Stimulated activated CD8-positive, alpha-beta memory T cell treated with anti-CD3 and anti-CD28 coated beads, Interleukin-4, amount 100 ng/mL, for 4 hours (primary cell): ENCODE measurements at places on chromosomes 11 and 22.

- DNase-seq, result no peak
Observed at GRCh38 chr11:79610139-79610538, 169.3 kb upstream of the TENM4 start.

GRCh38 chr11:37076866-37077265 lies 478.8 kb upstream of the RAG2 start:
- DNase-seq, result no peak

DNA sequence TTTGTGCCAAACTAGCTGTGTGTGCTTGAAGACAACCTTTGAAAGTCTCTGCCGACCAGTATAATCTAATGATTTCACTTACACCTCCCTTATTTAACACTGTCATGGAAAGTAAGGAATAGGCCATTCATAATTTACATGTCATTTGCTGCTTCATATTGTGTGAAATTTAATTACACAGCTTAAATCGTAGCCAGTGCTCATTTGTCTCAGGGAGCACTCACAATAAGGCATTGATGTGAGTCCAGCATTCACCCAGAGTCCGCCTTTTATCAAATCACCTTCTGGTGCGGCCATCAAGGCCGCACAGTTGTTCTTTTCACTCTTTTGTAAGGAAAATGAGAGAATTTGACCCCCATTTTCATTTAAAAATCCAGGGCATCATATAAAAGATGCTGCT lies 46.9 kb downstream of the PAX6 start:
- no peak for DNase-seq

- no peak for DNase-seq
Observed at GRCh38 chr11:123742724-123743120, 1.3 kb upstream of the ZNF202 start.

DNA sequence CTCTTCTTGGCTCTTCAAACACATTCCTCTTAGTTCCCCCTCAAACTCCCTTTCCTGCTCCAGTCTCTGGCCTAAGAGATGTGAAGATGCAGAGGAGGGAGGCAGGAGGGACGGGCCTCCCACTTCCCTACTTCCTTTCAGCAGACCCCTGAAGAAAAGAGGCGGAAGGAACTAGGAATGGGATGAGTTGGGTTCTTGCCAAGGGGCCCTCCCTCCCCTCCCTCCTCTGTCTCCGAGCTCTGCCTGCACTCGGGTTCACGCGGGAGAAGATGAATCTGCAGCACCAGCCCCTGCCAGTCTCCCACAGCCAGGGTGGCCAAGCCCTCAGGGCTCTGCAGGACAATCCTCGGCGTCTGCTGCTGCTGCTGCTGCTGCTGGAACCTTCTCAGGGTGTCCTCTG lies 24.3 kb upstream of the PKNOX2 start:
- no peak for DNase-seq

DNA sequence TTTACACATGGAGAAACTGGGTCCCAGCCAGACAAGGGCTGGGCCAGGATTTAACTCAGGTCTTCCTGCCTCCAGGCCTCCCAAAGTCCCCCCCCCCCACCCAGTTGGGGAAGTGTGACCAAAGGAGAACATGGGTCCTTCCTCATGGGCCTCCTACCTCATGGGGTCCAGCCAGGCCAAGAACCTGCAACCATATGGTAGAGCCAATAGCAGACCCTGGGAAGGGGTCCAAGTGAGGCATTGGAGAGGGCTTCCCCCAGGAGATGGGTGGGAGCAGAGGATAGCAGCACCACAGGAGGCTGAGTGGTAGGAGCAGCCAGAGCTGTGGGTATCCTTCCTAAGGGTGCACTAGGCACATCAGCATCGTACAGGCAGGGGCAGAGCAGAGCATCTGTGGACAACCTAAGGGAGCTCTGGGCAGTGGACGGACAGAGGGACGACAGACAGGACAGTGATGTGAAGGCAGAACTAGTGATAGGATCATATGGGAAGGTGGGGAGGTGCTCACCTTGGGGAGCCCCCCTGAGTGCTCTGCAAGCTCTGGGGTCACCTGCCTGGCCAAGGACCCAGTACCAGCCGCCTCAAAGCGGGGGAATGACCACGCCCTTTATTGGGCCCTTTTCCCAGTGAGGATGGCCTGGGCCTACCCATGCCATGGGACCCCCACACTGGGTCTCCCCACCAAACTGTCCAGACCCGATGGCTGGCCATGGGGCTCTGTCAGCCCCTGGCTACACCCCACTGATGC lies 4.5 kb downstream of the ARVCF start:
- DNase-seq, result no peak

DNA sequence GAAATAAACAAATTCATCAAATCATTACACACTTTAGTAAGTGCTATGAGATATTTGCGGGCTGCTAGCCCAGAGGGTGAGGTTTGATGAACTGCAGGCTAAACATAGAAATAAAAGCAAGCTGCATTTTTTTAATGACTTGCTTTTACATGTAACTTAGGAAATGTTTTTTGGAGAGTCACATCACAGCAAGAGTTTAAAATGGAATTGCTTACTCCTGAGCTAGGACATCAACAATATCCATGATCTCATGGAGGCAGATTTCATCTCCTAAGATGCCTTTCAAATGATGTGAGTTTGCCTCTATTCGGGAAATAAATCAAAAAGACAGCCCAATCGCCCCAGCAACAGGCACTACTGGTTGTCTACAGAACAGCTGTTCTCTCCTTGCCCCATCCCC lies 73.4 kb upstream of the CD44 start:
- no peak for DNase-seq

DNA sequence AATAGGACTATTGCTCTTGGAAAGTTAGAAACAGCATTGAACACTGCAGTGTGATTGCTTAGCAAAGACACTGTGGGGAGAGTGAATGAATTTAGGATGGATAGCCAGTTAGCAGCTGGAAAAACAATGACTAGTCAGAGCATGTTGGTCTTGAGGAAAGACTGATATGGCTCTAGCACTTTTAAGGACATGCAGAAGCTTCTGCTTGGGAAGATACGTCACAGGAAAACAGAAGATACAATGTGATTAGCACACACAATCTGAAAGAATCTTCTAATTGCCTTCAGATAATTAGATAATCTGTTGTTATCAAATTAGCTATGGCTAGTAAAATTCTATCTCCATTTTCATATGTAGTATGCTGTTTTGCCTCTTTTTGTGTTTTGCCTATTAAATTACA lies 530.7 kb upstream of the CHORDC1 start:
- DNase-seq, result no peak

DNA sequence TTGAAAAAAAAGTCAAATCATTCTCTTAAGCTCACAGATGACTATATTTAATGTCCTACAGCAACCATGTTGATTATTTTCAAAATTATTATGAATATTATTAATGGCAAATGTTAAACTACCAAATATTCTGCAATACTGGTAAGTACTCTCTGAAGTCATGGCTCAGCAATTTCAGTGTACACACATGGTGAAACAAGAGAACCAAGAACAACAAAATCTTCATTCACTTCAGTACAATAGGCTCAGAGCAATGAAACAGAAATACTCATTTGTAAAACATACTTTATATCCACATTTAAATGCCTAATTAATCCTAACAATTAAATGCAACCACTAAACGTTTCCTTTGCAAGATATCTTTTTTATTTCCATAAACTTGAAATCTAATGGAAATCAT lies 347.2 kb downstream of the TTC28 start:
- DNase-seq, result no peak

- no peak for DNase-seq
Observed at GRCh38 chr22:17096071-17096470, 11.3 kb downstream of the IL17RA start.

DNA sequence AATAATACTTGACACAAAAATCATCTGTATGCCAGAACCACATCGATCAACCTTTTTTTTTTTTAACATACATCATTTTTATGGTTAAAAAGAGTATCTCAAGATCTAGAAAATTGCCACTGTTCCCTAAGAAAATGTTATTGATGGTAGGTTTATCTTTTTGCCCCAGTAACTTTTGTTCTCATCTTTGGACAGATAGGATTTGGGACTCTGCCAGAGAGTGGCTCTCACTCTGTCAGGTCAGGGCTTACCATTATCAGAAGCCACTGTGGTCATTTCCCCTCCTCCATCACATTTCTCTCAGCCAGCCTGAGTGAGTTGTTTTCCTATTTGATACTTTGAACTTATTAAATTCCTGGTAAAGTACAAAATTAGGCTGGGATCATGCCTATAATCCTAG lies 47.9 kb upstream of the YWHAH start:
- DNase-seq, result no peak

- DNase-seq, result no peak
Observed at GRCh38 chr11:30196400-30197206, 34.2 kb upstream of the FSHB start.

DNA sequence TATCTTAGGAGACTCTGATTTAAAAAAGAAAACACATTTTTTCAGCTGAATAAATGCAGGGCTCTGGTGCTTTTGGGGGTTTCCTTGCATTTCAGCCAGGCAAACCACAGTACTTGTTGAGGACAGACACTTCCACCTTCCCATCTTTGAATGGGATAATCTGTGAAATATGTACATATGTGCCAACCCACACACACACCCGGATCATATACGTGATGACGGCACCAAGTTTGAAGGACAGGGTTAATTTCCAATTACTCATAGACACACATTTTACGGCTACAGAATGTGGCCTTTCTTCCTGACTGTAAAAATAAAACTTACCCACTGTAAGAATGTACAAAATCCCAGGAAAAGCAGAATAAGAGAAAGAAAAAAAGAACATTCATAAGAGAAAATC lies 104.4 kb downstream of the MPPED2 start:
- DNase-seq, result no peak

GRCh38 chr22:20877715-20878114 lies 18.9 kb downstream of the SNAP29 start:
- no peak for DNase-seq

DNA sequence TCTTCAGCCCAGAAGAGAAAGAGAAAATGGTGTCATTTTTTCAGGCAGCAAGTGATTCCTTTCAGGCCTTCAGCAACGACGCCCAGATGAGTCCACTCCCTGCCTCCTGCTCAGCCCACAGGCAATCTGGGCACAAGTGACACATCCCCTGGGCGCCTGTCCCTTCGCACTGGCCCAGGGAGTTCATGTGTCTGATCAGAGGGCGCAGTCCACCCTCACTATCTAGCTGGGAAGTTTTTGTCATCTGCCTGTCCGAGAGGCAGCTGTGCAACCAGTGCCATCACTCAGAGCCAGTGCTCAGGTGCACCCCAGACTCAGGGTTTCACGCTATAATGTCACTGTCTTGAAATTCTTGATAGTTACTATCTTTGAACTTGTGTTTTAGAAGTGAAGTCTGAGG lies 1.4 kb upstream of the KCNQ1OT1 start:
- no peak for DNase-seq

DNA sequence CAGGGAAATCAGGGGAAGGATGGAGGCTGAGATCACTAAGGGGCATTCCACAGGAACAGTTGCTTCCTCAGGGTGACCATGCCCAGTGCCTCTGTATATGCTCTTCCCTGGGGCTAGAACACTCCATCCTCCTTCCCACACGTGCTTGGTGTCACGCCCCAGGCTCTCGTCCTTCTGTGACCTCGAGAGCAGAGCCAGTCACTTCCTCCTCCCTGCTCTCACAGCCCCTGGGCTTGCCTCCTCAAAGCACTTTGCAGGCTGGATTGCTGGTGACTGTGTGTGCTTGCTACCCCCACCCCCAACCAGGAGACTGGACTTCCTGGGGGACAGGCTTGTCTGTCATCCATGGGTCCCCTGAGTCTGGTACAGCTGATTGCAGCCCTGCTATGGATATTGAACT lies 56.5 kb upstream of the AMPD3 start:
- no peak for DNase-seq

GRCh38 chr11:41237382-41237781 lies 222.1 kb downstream of the LRRC4C start:
- DNase-seq, result no peak

- DNase-seq, result no peak
Observed at GRCh38 chr11:24509114-24509513, 12.3 kb downstream of the LUZP2 start.

- no peak for DNase-seq
Observed at GRCh38 chr11:66239998-66240780, 28.2 kb upstream of the RAB1B start.

DNA sequence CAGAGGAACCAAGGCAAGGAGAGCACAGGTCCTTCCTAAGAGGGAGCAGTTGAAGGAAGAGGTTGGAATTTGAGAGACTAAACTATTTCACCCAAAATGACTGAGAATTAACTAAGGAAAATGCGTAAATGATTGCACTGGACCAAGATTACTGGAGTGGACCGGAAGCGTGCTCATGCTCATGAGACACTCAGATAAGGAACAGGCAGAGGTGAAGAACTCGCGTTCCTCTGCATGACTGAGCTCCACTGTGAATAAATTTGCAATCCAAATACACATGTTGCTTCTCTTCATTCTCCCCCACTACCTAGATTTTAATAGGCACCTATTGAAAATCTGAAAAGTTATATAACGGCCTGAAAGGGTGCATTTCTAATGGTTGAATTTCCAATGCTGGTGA lies 207.0 kb downstream of the KIRREL3 start:
- DNase-seq, result no peak

- no peak for DNase-seq
Observed at GRCh38 chr11:995752-996420, 40.6 kb downstream of the MUC6 start.

GRCh38 chr11:12134236-12134585 lies 23.8 kb downstream of the MICAL2 start:
- no peak for DNase-seq

- DNase-seq, result no peak
Observed at GRCh38 chr11:78993802-78994430, 419.3 kb upstream of the NARS2 start.

DNA sequence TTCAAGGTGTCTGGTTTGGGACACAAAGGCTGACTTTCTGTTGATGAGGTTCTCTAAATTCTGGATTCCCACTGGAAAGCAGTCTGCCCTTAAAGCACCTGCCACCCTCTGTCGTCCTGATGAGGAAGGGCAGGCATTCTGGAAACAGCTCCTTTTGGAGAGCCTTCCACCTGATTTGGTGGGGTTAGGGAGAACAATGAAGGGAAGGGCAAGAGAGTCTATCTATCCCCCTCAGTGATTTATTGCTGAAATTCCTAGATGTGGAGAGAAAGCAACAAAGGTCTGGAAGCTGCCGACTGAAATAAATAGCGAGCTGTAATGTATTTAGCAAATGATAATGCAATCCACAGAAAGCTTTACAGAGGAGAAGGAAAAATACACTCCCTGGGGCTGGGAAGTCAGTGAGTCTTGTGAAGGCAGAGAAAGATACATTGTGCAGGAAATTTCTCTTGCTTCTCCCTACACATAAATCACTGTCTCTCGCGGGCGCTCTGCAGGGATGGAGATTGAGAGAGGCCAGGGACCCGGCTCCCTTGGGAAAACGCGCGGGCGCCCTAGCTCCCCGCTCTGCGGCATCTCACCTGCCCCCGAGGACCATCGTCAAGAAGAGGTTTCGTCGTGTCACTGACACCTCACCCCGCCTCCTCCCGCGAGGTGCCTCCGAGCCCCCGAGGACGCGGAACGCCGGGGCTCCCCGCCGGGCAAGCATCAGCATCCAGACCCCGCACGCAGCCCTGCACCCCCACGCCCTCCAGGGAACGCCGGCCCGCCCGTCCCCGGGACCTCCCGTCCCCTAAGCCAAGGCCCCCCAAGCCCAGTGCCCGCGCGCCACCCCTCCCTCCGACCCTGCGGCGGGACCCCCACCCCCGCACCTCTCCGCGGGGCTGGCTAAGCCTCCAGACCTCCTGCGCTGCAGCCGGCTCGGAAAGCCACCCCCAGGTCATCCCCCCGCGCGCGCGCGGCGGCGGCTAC lies 673 bp downstream of the CDON start:
- DNase-seq, result no peak
